Left lobe of liver (tissue), 2 donors: ENCODE measurements at places on chromosomes 7 and 10. TPM values are rescaled to one million over a fixed set of nuclear protein-coding genes. Genes with fewer than 3 reads are reported as not detected.

Gene ADAM22
- total RNA-seq = 0.53 TPM

Gene ACTL6B
- total RNA-seq = not detected

Gene NPSR1
- not detected for total RNA-seq

Gene DGKI
- 0.35 TPM for total RNA-seq

Gene LOXL4
- 0.55 TPM for total RNA-seq

Gene KCNMA1
- total RNA-seq = 44.0 TPM

Gene ELN
- total RNA-seq = 8.1 TPM

Gene CYP3A5
- 564 TPM for total RNA-seq

Gene NANOS1
- total RNA-seq = 0.05 TPM

Gene TUBAL3
- not detected for total RNA-seq

GRCh38 chr10:94137747-94138146 is 144.0 kb downstream of the PLCE1 start:
- DNase-seq = no peak

GRCh38 chr10:36606234-36606839 is 519.1 kb upstream of the ANKRD30A start:
- no peak for DNase-seq

DNA sequence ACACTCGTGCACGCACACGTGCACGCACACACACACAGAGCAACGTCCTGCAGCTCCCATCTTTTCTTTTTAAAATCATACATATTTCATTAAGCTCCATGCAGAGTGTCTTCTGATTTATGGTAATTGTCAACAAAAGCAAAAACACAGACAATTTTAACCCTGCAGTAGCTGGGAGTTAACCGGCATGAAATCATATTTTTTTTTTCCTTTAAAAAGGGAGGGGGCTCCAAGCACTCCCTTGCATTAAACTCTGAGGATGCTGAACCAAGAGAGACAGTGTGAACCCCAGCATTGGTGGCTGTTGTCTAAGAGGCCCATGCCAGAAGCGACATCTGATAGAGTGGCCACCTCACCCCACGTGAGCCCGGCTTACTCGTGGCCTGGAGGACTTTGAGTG is 542.6 kb downstream of the DNAJB6 start:
- no peak for DNase-seq

DNA sequence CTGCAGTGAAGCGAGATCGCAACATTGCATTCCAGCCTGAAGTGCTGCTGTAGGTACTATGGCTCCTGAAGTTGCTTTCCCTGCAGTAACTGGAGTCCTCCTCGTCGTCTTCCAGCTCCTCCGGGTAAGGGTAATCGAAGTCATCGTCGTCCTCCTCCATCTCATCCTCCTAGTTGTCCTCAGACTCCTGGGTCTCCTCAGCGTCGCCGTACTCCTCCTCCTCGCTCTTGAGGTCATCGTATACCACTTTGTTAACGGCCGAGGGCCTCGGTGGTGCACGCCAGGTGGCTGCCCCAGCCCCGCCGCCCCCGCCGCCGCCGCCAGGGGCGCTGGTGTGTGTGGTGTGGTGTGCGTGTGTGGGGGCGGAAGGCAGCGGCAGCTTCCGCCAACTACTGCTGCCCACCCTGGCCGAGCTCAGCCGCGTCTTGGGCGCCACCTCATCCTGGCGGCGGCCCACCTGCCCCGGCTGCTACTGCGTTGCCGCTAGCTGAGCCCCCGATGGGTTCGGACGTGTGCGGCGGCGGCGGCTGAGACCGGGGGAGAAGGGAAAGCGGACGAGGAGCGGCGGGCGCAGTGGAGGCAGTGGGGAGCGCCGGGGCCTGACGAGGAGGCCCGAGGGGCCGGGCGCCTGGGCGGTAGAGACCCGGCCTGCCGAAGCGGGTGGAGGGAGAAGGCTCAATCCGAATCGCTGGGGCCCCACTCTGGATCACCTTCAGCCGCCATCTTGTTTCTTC is 11.8 kb upstream of the ACBD5 start:
- peak; percentile 79 for DNase-seq

DNA sequence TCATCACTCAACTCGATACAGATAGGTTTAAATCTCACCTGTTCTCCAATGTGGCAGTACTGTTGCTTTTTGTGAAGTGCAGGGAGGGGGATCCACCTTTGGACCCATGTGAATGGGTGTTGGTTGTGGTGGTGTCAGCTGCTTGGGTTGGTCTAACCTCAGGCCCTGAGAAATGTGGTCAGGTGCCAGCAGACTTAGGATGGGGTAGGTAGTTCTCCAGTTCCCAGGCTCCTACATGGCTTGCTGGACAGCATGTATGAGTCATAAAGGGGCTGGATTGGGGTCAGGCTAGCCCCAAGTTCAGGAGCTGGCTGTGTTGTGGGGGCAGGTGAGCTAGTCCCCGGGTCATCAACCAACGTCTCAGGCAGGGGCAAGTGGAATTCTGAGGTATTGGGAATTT is 472.6 kb upstream of the CNTNAP2 start:
- no peak for DNase-seq

DNA sequence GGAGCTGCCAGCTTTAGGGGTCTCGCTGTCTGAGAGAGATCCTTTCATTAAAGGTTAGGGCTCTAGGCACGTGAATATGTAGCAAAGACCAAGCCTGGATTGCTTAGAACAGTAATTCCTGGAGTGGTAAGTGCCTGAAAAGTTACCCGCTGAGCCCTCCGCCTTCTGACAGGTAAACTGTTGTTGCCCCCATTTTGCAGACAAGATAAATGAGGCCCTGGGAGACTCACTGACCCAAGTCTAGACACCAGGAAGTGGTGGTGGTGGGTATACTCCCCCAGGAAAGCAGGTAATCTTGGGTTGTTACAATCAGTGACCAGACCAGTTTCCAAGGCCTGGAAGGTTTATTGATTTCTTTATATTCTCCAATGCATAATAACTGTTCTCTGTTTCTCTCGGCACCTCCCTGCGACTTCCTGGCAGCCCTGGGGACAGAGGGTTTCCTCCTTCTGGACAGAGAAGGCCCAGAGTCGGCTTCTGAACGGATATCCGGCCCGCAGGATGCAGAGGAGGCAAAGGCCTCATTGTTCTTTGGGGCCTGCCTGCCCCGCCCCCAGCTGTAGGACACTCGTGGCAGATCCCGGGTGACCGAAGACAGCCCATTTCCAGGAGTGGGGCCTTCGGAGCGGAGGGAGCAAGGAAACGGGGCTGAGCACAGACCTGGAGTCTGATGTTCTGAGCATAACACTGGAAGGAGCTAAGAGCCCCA is 1.3 kb upstream of the GRK5 start:
- DNase-seq = peak; percentile 74

DNA sequence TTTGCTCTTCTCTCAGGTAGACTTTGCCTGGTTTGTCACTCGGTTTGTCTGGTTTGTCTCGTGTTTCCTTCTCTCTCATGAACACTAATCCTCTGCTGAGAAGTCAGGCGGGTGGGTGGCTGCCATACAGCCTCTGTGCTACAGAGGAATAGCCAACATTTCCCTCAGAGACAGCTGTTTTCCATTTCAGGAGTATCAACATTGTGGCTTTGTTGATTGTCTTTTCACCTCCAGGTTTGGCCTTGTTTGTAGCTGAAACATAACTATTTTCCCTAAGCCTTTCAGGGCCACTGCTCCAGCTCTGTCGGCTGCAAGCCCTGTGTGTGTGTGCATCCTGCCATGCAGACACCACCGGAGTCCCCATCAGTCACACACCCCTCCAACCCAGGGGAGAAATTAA is 122.8 kb downstream of the BAMBI start:
- DNase-seq = no peak

GRCh38 chr10:6014241-6014761 is 37.0 kb upstream of the IL15RA start:
- DNase-seq = peak; percentile 57

DNA sequence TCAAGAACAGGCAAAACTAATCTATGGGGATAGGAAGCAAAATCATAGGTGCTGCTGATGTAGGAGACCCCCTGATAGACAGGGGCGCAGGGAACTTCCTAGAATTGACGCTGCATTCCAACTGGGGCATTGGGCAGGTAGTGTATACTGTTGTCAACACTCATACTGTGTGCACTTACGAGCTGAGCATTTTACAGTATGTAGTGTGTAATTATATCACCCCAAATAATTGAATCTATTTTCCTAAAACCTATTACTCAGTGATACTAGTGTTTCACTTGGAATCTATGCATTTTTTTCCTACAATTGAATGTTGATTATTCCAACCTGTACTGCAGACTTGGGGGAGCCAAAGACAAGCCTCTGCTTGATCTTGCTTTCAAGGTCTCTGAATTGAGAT is 207.0 kb upstream of the PRKCQ start:
- no peak for DNase-seq

GRCh38 chr10:9056521-9056920 is 1002.0 kb downstream of the GATA3 start:
- DNase-seq = no peak

DNA sequence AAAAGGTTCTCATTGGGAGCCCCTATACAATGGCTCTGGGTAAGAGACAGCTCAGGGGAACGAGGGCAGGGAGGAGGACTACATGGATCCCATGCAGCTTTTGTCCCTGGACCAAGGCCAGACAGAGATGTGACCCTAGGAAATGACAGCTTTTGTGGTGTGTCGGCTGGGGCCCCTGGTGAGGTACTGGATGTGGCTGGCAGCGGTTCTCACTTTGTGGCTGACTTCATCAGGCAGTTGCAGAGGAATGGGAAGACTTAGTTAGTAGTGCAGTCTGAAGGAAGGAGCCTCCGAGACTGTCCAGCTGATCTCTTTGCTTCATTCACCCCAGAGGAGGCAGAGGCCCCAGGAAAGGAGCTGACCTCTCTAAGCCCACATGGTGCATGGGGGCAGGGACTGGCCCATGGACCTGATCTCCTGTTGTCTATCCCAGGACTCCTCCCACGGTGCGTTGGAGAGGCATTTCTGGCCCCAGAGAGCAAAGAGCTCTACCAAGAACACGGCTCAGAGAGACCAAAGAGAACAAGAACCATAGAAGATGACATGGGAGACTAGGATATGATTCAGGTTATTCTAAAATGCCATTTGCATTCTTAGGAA is 202.9 kb downstream of the RPS24 start:
- no peak for DNase-seq

DNA sequence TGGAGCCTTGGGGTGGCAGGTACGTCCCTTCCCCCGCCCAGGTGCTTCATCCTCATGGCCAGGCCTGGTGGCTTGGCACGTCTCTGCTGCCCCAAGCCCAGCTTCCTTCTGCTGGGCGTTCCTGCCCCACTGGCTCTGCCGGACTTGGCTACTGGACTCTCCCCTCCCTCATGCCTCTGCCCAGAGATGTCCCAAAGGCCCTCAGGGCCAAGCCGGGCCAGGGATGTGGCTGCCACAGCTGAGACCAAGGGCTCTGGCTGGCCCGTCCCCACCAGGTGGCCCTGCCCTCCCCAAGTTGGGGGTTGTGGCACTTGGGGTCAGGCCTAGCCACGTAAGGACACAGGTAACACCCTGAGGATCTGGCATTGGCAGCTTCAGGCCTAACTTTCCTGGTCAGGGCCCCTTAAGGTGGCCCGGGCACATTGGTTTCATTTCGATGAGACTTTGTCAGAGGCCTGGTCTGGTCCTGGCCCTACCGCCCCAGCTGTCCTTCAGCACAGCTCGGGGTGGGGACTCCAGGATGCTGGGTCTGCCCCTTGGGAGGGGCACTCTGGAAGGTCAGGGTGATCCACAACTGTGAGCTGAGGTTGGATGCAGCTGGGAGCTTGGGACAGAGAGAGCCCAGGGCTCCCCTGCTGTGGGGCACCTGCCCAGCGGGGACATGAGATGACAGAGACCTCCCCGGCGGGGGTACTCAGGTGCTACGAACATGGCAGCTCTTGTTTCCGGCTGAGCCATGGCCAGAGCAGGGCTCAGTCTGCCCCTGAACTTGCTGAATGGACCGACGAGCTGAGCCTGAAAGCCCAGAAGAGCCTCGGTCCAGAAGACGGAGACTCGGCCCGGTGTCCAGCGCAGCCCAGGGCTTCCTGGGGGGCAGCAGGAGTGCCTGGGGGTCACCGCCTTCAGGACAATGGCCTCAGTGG is 2.9 kb downstream of the BHLHA15 start:
- no peak for DNase-seq

DNA sequence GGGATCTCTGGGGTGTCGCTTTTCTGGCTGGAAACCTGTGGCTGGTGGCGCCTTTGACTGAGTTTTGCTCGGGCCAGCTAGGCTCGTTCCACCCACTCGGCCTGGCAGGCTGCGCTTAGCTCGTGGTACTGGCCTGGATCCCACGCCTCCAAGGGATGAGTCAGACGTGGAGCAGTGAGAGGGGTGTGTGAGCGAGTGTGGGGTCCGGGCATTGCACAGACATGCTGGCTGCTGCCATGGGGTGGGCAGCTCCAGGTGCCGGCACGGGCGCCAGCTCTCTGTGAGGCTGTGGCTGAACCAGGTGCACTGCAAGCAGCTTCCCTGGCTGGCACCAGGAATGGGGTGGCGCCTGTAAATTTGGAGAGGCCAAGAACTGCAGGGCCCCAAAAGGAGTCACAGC is 63.1 kb upstream of the CACNA2D1 start:
- DNase-seq = no peak

GRCh38 chr10:106435081-106435480 is 729.4 kb downstream of the SORCS1 start:
- DNase-seq = no peak

GRCh38 chr7:157503229-157503628 is 166.4 kb downstream of the DNAJB6 start:
- no peak for DNase-seq

DNA sequence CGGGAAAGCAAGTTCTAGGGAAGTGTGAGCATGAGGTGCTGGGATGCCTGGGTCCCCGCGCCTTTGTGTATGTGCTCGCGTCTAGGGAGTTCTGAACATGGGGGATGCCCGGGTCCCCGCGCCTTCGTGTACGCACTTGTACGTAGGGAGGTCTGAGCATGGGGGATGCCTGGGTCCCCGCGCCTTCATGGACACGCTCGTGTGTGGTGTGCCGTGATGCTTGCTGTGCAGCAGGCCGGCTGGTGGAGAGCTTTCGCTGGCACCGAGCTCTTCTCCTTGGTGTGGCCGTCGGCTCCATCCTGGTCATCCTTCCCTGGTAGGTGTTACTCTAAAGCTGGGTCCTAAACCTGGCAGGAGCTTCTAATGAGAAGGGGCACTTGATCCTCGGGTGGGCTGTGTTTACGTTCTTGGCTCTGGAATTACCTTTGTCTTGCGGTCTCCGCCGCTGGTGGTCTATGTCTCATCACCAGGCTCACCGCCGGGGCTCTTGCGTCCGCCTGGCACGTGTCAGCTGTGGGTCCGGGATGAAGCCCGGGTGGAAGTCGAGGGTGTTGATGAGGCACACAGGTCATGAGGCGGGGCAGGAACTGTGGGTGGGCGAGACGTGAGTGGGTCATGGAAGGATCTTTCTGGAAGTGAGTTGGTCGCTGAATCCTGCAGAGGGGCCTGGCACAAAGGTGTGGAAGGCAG is 63.5 kb downstream of the DNAJB6 start:
- no peak for DNase-seq

GRCh38 chr7:140225562-140226249 is 48.9 kb upstream of the KDM7A start:
- DNase-seq = no peak

DNA sequence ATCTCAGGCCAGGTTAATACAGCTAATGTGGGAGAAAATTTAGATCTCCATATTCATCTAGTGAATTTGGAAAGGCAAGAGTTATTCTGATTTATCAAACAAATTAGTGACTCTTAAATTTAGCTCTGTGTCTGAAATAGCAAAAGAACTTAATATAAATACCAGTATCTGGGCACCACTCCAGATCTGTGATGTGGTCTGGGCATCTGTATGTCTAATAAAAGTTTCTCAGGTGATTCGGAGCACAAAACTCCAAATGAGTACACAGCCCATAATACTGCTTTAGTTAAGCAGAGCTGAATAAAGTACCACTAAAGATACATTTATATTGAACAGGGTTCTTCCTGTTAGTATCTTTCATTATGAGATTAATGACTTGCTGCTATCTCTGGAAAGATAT is 261.4 kb downstream of the BAMBI start:
- no peak for DNase-seq

- no peak for DNase-seq
These were observed 141.1 kb downstream of the CCSER2 start for GRCh38 chr10:84469470-84469869.

GRCh38 chr10:129462257-129462795 is 4.7 kb upstream of the MGMT start:
- no peak for DNase-seq
